ENCODE measurements at places on chromosomes 12 and 14. TPM values are rescaled to one million over a fixed set of nuclear protein-coding genes. Genes with fewer than 3 reads are reported as not detected.
A peak's percentile ranks its signal among the peaks of the same experiment; 100 is the strongest.

GRCh38 chr12:65362234-65363031, 84.0 kb downstream of the MSRB3 start:
- H3K4me3 ChIP-seq, result no peak overlapping the region
- peaks cover 6% of the 10 kb centered on the region for H3K4me1 ChIP-seq
- no peaks in the 10 kb centered on the region for H3K27me3 ChIP-seq
- no peaks in the 10 kb centered on the region for H3K36me3 ChIP-seq

DNA sequence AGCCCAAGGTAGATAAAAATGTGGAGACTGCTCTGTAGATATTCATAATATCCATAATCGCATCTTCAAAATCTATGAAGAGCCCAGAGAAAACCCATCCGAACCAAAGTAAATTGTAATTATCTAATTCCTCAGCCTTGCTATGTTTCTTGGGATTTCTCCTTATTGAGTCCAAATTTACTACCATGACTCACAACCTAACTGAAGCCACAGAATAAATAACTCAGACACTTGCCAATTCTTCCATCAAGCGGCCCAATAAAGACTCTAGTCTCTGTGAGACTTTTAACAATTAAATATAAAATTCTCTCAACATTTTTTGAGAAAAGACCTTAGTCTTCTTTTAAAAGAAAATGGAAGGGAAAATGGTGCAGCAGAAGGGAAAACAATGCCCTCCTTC, 409.8 kb downstream of the DAD1 start:
- H3K4me3 ChIP-seq, result no peak overlapping the region
- no peak overlapping the region for H3K27ac ChIP-seq
- no peaks in the 10 kb centered on the region for H3K36me3 ChIP-seq
- no peaks in the 10 kb centered on the region for H3K4me1 ChIP-seq
- no peaks in the 10 kb centered on the region for H3K27me3 ChIP-seq

DNA sequence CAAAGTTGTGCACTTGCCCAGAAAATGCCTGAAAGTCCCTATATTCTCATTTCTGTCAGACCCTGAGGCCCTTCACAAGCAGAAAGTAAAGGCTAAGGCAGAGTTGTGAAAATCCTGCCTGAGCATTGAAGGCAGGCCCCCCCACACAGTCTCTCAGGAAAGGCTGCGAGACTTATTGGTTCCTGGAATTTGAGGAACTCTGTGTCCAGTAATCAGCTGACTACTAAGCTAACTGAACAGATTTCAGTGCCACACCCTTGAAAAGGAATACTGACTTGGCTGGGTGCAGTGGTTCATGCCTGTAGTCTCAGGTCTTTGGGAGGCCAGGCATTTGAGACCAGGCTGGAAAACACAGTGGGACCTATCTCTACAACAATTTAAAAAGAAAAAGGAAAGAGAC, 21.1 kb upstream of the PPP2R5E start:
- H3K27me3 ChIP-seq, result no peaks in the 10 kb centered on the region
- no peak overlapping the region for H3K27ac ChIP-seq
- no peaks in the 10 kb centered on the region for H3K36me3 ChIP-seq
- no peak for DNase-seq

GRCh38 chr12:98699586-98699985, 54.5 kb downstream of the APAF1 start:
- no peaks in the 10 kb centered on the region for H3K27me3 ChIP-seq
- H3K4me3 ChIP-seq, result no peak overlapping the region
- no peak overlapping the region for H3K27ac ChIP-seq
- H3K36me3 ChIP-seq, result peaks cover 15% of the 10 kb centered on the region

- no peak overlapping the region for H3K4me3 ChIP-seq
- no peaks in the 10 kb centered on the region for H3K36me3 ChIP-seq
- DNase-seq, result no peak
- H3K27me3 ChIP-seq, result no peaks in the 10 kb centered on the region
Measured at GRCh38 chr12:6072302-6072752, 52.1 kb downstream of the VWF start.

DNA sequence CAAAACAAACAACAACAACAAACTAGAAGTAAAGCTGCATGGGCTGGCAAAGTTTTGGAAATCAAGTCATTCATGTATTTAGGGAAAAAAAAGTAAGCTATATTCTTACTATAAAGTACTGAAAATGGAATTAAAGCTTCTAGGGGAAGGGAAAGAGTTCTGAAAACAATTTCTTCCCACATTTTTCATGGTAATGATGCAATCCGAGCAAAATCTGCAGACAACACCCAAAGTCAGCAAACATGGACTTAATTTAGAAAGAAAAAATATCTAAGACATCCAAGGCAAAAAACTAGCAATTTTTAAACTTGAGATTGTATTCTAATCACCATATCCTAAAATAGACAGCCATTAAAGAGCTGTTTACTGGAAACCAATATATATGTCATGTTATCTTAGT, 86.3 kb downstream of the LRP6 start:
- no peak overlapping the region for H3K27ac ChIP-seq
- H3K36me3 ChIP-seq, result peaks cover 23% of the 10 kb centered on the region
- DNase-seq, result no peak
- H3K4me1 ChIP-seq, result no peaks in the 10 kb centered on the region
- no peaks in the 10 kb centered on the region for H3K27me3 ChIP-seq

GRCh38 chr14:29584992-29585391, 342.7 kb downstream of the PRKD1 start:
- H3K36me3 ChIP-seq, result no peaks in the 10 kb centered on the region
- H3K27me3 ChIP-seq, result no peaks in the 10 kb centered on the region
- H3K27ac ChIP-seq, result no peak overlapping the region
- H3K4me1 ChIP-seq, result no peaks in the 10 kb centered on the region

DNA sequence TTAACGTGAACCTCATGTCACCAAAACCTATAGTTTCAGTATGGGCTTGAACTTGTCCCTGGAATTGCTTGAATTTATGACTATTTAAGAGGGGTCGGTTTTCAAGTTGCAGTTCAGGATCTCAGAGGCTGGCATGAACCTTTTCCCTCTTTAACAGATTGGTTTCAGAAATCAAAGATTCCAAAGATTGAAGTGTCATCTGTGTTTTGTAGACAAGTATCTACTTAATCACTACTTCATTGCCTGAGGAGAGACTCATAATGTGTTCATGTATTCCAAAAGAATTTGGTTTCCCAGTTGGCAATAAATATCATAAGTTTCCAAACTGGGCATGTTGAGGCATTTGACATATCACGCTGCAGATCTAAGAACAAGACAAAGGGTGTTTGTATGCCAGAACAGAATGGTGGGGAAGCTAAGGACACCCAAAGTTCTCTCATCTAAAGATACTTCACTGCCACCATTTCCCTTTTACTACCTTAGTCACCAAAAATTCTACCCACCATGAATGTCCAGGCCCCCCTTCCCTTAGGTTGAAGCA, 199.5 kb downstream of the NUAK1 start:
- H3K36me3 ChIP-seq, result no peaks in the 10 kb centered on the region
- H3K4me3 ChIP-seq, result no peak overlapping the region
- no peak for DNase-seq
- no peaks in the 10 kb centered on the region for H3K27me3 ChIP-seq

- peak; percentile 83 for DNase-seq
- H3K27me3 ChIP-seq, result no peaks in the 10 kb centered on the region
- H3K27ac ChIP-seq, result peak overlapping the region; percentile 72
- H3K36me3 ChIP-seq, result no peaks in the 10 kb centered on the region
- H3K4me3 ChIP-seq, result 0 out of 2 replicates have a peak overlapping the region, but pooled peaks have one; percentile 5
Measured at GRCh38 chr12:106133136-106134087, 5.3 kb downstream of the NUAK1 start.

GRCh38 chr12:107319533-107320032, 226.2 kb upstream of the CRY1 start:
- no peaks in the 10 kb centered on the region for H3K36me3 ChIP-seq
- H3K27me3 ChIP-seq, result peaks cover 15% of the 10 kb centered on the region
- peaks cover 2% of the 10 kb centered on the region for H3K4me1 ChIP-seq
- no peak for DNase-seq

DNA sequence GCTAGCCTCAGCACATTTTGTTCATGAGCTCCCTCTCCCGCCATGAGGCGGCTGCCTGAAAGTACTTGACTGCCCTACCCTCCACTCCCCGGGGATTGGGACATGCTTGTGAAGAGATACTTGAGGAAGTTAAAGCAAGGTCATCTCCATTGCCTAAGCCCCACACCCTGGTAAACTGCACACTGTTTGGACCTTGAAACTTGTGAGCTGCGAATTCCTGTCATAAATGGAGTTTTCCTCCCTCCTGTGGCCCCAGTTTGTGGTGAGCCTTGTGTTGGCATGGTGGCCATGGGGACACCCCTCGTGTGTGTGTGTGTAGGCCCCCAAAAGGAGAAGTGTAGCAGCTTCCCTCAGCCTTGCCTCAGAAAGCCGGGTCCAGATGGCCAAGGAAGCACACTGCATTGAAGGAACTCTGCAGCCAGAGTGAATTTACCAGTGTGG, 395.5 kb downstream of the ZFP36L1 start:
- no peak overlapping the region for H3K4me3 ChIP-seq
- no peaks in the 10 kb centered on the region for H3K27me3 ChIP-seq
- H3K4me1 ChIP-seq, result peaks cover 15% of the 10 kb centered on the region
- H3K27ac ChIP-seq, result no peak overlapping the region
- H3K36me3 ChIP-seq, result no peaks in the 10 kb centered on the region
- no peak for DNase-seq

Gene NPFF
- not detected for total RNA-seq

Gene PTHLH
- total RNA-seq, result 0.35 TPM

Gene AJUBA
- 44.3 TPM for total RNA-seq

Gene LYZ
- not detected for total RNA-seq

Gene SPIC
- total RNA-seq, result not detected

Measured in H9 (cell line).